Kidney (tissue), 22 donors: ENCODE measurements at places on chromosomes 1 and 21.

DNA sequence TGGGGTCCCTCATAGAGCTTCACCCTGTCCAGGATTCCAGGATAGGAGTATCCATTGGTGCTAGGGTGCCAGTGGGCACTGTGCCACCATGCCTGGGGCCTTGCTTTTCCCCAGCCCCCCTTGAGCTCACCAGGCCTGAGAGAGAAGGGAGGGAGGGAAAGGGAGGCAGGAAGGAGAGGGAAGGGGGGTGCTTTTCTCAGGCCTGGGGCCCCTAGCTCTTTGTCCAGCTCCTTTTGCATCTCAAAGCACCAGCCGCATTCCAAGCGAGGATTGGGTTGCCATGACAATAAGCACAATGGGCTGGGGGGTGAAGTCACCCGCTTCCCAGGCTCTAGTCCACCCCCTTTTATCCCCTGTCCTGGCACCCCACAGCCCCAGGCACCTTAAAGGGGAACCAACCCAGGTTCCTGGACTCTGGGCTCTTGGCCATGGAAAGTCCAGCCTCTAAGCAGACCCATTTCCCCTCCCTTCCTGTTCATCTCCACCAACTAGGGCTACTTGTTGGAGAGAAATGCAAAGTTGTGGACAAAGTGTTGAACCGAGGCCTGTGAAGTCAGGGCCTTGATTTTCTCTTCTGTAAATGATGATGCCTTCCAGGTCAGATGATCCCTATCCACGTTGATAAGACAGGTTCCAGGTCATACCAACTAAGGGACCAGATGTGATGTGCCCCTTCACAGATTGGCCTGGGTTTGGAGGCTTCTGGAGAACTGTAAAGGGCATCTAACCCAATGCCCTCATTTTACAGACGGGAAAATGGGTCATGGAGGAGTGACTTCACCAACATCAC is 11.4 kb downstream of the THBS3 start:
- peak; percentile 72 for DNase-seq

GRCh38 chr1:113219377-113219776 is 146.4 kb downstream of the LRIG2 start:
- DNase-seq: no peak

DNA sequence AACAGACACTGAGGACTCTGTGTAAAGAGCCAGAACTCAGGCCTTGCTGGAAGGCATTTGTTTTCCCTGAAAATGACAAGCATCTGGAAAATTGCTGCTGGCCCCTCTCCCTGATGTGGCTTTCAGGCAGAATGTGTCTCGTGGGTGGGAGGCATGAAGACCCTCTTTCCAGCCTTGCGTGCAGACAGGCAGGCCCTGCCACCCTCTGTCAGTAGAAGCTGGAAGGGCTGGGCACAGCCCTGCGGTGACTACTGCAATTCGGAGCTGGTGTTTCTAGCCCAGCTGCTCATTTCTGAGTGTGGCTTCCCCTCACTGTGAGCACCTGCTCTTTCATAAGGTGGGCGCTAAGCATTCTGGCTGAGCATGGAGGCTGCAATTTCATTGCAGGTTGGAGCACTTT is 349.9 kb downstream of the PTPRU start:
- DNase-seq: no peak

DNA sequence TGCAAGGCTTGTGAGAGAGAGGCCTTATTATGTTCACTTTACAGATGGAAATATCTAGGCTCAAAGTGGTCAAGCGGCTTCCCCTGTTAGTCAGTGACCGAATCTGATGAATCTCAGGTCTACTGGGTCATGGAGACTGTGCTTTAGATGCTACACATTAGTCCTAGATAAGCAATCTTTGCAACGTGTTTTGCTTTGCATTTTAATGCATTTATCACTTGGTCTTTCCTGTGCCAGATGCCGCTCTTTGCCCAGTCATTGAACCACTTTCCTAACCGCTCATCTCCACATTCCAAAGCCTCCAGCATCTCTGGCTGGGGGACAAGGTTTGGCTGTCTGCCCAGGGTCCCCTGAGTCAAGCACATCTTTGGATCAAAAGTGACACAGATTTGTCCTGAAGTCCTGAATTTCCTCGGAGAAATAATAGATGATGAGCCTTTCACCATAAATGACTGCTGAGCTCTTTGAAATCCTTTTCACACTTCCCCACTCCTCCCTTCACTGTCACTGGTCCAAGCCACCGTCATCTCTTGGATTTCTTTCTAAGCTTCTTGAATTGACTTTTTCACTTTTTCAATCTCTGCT is 96.0 kb upstream of the USP24 start:
- DNase-seq: no peak

DNA sequence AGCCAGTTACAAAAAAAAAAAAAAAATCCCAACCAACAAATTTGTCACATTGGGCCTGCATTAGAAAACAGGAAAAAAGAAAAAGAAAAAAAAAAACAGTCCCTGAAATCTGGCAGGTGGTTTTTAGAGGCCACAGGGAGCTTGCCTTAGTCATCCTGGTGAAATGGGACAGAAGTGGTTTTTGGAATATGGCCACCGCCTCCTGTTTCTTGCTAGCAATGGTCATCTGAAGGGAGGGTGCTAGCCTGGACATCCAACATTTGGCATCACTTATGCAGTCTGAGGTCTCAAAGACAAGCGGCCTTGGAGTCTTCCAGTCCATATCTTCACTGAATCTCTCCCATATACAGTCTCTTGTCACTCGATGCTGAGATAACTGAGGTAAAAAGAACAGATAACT is 20.1 kb upstream of the NKAIN1 start:
- DNase-seq: no peak

DNA sequence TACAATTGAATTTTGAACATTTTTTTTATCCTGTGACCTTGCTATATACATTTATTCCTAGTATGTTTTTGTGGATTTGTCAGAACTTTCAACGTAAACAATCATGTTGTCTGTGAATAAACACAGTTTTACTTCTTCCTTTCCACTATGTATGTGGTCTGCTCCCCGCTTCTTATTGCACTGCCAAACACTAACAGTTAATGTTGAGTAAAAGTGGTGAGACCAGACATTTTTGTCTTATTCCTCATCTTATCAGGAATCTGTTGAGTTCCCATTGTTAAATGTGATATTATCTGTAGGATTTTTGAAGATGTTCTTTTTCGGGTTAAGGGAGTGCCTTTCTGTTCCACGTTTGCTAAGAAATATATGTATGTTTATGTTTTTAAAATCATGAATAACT is 45.9 kb downstream of the CAMSAP2 start:
- DNase-seq: no peak

DNA sequence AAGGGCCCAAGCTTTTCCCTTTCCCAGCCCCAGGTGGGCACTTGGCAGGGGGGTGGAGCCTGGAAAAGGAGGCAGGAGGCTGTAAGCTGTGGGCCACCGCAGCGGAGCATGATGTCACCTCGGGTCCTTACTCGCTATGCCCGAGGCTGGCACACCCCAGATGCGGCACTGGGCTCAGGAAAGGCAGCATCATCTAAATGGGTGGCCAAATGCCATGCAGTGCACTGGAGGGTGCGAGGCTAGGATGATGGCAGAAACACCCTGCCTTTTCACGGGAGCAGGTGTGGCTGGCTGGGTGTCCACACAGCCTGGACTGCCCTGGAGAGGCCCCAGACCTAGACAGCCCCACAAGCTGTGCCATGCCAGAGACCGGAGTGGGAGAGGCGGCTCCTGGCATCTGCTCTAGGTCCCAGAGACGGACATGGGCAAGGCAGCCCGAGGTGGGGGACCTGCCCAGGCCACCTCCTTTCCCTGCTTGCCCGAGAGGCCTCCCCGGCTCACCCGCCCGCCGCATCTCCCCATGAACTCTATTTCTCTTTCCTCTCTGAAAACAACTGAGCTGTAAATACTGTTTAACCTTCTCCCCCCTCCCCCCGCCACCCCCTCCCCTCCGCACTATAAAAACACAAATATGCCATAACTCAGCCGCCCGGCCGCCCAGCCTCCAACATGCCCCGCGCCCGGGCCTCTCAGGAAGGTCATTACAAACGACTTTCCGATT is 124.7 kb downstream of the CASZ1 start:
- peak; percentile 73 for DNase-seq

DNA sequence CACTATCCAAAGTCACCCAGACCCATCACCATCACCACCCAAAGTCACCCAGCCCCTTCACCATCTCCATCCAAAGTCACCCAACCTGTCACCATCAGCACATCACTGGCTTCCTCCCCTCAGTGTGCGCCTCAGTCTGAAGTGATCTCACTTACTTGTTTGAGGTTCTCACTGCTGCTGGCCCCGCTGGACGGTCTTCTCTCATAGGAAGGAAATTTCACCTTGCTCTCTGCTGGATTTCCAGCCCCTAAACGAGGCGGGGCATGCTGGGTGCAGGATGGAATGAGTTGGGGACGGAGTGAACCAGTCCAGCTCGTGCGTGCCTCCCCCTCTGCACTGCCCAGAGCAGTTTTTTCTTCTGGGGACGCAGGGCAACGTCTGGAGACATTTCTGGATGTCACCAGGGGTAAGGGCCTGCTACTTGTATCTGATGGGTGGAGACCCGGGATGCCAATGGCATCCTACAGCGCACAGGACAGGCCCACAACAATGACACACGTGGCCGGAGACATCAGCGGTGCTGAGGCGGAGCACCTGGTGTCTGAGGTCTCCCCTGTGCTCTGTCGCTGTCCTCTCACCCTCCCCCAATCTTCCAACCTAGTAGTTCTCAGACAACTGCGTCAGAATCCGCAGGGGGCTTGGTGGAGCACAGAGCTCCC is 38.6 kb downstream of the PDE9A start:
- DNase-seq: no peak

- no peak for DNase-seq
Measured at GRCh38 chr1:22216966-22217365, 74.1 kb upstream of the WNT4 start.

DNA sequence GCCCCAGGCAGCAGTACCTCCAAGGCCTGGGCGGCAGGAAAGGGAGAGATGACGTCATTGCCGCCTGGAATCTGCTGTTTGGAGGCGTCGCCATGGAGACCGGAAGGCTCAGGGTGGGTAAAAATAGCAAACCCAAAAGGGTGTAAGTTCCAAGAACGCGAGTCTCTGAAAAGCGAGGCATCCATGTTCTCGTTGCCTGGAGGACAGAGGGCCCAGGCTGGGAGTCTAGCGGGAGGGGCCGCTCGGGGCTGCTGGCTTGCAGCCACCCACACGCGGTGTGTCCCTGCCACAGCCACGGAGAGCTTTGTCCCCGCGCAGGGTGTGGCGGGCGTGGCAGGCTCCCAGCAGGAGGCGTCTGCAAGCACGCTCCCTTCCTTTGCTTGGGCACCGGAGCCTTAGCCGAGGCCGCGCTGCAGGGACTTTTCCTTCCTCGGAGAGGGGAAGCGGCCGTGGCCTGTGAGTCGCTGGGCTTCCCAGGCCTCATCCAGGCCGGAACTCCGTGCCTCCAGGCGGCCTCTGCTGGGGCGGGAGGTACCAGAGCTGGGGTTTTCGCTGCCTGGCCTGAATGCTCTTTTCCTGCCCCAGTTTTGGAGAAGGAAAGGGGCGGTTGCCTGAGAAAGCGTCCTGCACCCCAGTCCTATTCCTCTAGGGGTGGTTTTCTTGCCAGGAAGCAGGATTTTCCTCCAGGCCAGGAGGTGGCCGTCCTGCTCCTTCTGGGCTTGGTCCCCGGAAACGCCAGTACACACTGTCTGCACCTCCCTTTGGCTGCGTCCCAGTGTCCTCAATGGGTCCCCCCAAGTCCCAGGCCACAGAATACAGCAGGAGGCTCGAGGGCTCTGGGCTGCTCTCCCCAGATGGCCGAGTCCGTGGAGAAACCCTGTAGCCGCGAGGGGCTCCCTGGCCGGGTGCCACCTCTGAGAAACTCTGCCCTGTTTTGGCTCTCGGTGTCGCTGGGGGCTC is 15.3 kb upstream of the SKI start:
- peak; percentile 97 for DNase-seq

- peak; percentile 49 for DNase-seq
Measured at GRCh38 chr1:29504196-29504595, 267.9 kb downstream of the PTPRU start.

DNA sequence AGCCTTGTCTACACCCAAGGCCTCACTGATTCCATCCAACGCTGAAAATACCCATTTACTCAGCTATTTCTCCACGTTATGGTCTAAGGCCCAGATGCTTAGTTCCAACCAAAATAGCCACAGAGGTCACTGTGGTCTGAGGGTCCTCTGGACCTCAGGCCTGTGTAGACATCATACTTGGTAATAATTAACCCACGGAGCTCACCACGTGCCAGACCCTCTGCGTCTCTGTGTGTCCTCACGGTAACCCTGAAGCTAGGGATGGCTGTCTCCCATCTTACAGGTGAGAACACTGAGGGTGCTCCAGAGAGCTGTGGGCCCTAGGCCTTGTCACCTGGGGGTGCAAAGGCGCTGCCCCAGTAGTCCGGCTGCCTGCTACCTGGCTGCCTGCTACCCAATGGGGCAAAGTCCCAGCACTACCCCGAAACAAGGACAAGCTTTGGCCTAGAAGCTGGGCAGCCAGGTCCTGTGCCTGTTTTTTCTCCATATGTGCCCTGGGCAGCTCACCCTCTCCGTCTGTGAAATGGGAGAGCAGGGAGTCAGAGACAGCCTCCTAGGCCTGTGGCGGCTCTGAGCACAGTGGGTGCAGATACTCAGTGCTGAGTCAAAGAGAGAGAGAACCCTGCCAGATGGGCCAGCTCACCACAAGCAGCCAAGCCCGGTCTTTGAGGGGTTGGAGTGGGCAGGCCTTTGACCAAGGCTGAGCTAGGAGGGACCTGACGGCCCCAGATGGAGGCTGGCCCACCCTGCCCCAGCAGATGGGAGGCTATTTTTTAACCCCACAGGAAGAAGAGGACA is 17.0 kb upstream of the RUNX3 start:
- DNase-seq: no peak

- peak; percentile 90 for DNase-seq
Measured at GRCh38 chr1:224615861-224616755, at the start of gene CNIH3. Gene CNIH3, plus strand, starts transcription at chr1:224616317. Its CDS starts 858 bp downstream, at chr1:224617175.

- no peak for DNase-seq
Measured at GRCh38 chr1:182446033-182446669, 3.8 kb upstream of the RGSL1 start.

GRCh38 chr1:165063181-165063965 is 293.1 kb downstream of the LMX1A start:
- DNase-seq: no peak

- peak; percentile 29 for DNase-seq
Measured at GRCh38 chr1:110196917-110197765, 13.0 kb upstream of the KCNC4 start.

DNA sequence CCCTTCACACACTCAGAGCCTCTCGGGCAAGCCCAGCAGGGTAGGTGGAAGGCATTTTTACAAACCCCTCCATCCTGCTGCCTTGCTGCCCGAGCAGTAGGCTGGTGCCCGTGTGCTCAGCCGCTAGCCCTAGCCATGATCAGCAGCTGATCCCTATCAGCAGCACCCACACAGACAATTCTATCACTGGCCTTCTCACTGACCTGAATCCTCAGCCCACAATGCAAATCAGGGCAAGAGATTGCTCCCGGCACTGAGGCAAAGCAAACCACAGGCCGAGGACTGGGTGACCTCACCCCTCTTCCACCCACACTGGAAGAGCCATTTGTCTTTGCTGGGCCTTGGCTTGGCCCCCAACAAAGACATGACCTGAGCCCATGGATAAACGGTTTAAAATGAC is 895 bp upstream of the PDZK1 start:
- no peak for DNase-seq
